Fibroblast of mammary gland (primary cell): ENCODE measurements at places on chromosomes 7 and 10.

- no peak for DNase-seq
Observed at GRCh38 chr10:77406764-77407430, 230.7 kb downstream of the KCNMA1 start.

DNA sequence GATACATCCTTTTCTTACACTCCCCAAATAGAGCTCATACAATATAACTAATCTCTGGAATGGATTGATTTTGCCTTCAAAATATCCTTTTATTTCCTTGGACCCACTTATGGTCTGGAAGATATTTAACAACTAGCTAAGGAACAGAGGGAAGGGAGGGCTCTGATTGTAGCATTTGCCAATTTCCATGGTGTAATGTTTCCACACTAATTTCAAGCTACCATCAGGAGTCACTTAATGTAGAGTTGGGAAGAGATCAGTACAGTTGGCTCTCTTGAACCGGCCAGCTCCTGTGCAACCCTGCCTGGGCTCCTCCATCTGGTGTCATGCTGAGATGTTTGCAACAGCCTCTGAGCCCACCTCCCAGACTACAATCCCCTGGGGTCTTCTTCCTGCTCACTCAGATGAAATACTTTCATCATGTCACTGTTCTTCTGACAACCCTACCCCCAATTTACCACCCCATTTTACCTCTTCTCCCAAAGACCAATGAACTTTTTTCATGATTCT, 8.0 kb upstream of the IL6 start:
- peak; percentile 55 for DNase-seq

DNA sequence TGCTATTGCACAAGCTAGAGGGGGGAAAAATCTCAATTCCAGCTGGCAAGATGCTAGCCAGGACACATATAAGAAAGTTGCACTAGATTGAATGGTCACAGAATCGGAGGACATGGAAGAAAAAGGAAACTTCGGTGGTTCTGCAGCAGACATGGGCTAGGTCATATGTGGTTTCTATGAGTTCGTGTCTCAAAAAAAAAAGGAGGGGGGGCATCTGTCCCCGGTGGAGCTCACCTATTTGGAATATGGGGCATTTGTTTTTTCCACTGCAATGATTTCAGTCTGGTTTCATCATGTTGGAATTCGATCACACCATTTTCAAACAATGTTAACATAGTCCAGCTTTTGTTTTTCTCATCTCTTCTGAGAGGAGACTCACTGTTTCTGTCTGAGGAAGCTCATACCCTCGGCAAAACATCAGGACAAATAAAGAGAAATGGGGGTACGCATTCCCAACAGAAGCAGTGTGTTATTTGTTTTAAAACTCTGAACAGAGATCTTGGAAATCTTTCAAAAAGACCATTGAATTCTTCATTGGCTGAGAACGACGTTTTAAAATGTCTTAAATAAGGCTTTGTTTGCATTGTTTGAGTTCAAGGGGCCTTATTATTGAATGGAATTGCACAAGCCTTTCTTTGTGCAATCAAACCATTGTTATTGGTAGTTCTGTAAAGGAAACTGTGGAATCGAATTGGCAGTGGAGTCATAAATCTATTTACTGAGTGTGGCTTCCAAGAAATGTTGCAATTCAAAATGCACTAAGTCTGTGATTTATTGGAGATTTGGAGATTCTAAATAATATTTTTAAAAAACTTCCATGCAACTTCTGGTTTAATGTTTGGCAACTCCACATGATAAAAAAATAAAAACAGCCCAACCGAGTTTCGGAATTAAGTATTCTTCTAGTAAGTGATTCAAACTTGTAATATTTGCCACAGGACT, 173.2 kb downstream of the RTKN2 start:
- peak; percentile 87 for DNase-seq

DNA sequence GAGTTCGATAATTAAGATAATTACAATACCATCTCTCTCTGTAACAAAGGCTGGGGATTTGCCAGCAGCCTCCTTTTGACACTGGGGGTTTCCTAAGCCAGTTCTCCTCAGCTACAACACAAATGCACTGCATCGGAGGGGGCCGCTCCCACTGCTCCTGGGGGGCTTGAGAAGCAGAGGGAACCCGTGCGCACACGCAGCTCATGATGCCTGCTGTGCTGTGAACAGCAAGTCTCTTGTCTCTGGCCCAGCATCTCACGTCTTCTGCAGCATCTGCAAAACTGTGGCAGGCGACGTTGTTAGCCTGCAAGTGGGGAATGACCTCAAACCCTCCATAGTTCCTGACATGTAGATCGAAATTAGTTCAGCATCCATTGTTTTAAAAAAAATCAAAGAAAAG, 5.5 kb downstream of the VIPR2 start:
- DNase-seq = no peak

- DNase-seq = no peak
Observed at GRCh38 chr7:155182406-155182970, 112.4 kb downstream of the HTR5A start.

DNA sequence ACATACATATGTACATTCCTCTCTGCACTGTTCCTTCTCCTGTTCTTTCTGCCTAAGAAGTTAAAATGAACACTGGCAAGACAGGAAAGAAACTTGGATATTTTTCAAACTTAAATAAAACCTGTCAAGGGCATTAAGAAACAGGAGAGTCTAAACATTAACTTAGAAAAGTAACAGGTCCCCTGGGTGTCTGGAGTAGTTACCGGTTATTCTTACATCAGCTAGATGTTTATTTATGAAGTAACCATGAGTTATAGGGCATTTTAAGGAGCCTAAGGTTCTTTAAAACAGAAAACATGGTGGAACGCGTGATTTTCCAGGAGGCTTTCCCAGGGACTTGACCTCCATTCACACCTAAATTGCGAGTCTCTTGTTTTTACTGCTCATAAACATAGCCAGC, 148.2 kb downstream of the PRKCQ start:
- DNase-seq = no peak

DNA sequence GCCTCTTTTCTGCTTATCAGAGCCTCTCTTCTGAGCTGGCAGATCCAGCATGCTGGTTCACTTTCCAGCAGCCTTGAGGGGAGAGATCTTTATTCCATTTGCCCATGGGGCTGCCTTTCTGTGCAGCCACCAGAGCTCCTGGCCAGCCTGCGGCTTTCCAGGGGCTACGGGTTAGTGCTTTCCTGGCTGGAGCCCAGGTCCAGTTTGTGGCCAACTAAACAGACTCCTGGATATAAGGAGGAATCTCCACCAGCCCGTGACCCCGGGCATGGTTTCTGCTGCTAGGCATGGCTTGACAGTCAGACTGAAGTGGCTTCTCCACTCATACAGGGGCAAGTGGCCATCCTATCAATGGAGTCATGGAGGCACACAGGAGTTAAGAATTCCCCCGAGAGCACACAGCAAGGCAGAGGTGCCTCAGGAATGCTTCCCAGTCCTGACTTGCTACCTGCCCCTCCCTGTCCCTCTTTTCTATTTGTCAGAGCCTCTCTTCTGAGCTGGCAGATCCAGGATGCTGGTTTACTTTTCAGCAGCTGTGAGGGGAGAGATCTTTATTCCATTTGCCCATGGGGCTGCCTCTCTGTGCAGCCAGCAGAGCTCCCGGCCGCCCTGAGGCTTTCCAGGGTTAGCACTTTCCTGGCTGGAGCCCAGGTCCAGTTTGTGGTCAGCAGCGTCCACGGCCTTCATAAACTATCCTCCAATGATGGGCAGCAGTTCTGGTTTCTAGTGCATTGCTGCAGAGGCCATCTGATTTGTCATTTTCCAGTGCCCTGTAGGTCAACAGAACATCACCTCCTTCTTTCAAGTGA, 35.9 kb downstream of the TSPAN15 start:
- DNase-seq = no peak

DNA sequence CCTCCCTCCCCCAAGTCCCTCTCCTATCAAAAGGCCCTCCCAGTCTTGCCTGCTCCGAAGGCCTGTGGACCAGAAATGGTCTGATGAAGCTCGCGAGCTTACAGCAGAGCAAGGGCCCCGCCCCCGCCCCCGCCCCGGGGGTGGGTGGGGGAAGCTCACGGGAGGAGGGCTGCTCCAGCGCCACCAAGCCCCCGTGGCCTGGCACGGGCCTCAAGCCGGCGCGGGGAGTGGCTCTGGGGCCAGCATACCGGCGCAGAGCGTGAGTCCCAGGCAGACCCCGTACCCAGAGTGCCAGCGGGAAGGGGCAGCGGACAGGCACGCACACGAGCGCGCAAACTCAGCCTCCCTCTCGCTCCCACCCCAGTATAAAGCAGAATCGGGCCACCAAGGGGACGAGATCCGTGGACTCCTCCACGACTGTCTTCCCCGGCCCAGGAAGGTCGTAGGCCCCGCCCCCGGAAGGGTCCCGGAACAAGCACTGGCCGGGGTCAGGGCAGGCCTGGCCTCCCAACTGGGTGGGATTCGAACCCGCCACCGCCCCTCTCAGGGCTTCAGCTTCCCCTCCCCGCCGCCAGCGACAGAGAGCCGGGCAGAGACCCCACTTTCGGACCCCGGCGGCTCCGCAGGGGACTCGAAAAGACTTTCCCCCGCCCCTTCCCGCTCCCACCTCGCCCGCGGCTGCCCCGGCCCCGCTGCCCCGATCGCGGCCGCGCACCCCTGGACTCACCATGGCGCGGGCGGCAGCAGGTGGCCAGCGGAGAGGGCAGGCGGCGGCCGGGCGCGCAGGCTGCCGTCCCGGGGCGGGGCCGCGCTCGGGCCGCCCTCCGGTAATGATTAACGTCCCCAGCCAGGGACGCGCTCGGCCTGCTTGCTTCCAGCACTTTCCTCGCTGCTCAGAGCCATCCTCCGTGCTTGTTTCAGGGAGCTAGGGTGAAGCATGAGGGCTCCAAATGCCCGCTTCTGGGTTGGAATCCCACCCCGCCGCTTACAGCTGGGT, at the start of gene PCBD1:
Gene PCBD1 (minus strand): TSS at position 762 of the 997 bp plus-strand sequence. CDS start 32 bp downstream, at position 730.
- peak; percentile 58 for DNase-seq

DNA sequence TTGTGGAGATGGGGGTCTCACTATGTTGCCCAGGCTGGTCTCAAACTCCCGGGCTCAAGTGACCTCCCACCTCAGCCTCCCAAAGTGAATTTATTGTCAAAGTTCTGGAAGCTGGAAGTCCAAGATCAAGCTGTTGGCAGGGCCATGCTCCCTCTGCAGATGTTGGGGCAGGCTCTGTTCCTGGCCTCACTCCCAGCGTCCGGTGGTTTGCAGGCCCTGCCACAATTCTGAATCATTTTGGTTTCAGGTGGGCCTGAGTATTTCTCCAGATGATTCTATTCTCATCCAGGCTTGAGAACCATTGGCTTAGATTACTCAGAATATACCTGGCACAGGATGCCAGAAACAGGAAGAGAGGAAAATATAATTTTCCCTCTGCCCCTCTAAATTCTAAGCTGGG, 737.4 kb downstream of the TNS3 start:
- peak; percentile 82 for DNase-seq

DNA sequence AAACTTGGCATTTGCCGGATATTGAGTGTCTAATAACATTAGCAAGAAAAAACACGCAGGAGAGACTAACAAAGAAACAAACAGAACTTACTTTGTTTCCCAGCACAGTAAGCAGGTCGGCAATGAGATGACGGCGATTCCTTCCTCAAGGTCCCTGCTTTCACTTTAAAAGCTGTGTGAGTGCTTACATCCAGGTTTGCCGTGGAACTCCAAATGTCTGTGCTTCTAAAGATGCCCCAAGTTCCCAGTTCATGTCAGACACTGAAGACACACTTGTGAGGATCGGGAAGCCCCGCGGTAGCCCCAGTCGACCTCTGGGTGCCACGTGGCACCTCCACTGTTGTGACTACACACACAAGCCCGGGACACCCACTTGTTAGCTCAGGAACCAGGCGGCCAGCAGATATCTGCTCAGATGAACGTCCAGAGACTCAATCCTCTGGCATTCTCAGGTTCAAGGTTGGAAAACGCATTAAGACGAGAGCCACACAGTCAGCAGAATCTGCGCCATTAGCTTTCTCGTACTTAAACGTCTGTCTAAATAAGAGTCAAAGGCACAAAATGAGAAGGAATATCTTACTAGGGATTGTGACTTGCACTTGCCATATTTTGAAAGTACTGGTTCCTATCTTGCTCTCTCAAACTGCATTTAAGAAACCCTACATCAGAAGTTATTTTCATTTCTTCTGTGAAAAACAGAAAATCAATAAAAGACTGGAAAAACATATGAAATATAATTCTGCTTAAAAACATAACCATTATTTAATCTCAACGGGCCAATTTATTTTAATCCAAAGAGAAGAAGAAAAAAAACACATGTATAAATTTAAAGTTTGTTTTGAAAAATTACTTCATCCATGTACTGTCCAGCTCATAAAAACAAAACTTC, 207.6 kb upstream of the KLF14 start:
- peak; percentile 84 for DNase-seq

- DNase-seq = no peak
Observed at GRCh38 chr10:70381471-70382421, 679 bp downstream of the LRRC20 start.
